ENCODE measurements at places on chromosomes 6 and 20.

DNA sequence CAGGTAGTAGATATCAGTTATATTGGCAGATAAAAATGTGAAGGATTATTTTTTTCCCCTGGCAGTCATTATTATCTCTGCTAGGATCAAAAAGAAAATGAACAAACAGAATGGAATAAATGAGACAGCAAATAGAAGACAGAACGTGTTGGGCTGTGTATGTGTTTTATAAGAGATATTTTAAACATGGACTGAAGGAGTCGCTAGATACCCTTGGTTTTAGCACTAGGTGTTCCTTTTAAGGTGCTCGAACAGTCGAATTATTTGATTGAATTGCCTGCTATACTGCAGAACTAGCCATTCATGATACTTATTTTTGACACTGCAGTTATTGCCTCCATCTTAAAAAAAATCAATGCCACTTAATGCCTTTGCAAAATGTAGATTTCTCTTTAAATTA lies 3.7 kb downstream of the GRIK2 start:
- DNase-seq = no peak

GRCh38 chr6:129309154-129309553 lies 400.8 kb downstream of the ARHGAP18 start:
- DNase-seq = no peak

- DNase-seq = no peak
These were observed 75.5 kb downstream of the PTPN1 start for GRCh38 chr20:50585678-50586077.

- no peak for DNase-seq
These were observed 9.3 kb upstream of the NCR2 start for GRCh38 chr6:41326092-41326491.

GRCh38 chr6:90076511-90077415 lies 182.5 kb downstream of the GJA10 start:
- no peak for DNase-seq

DNA sequence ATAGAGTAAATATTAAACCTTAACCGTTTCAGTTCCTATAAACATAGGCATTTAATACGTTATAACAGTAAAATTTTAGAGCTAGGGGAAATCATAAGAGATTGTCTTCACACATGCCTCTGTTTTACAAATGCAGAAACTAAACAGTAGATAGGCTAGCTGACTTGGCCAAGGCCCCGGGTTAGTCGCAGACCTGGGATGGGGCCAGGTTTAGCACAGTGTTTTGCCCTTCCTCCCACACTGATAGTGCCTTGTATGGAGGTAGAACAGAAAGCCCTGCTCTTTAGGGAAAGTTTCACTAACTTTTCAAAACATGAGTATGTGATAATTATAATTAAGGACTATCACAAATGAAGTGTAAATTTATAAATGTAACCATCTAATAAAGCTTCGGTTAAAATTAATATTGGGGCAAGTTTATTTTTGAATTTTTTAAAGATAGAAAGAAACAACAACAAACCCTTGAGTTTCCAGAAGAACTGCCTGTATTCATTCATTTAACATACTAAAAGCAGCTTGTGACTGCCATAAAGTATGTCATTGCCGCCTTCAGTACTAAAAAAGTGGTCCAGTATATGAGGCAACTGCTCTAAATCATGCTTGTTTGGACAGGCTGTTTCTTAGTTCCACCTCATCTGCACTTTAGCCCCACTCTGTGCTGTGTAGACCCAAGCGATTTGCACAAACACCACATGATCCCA lies 62.5 kb upstream of the LOC128125822 start:
- peak; percentile 61 for DNase-seq

DNA sequence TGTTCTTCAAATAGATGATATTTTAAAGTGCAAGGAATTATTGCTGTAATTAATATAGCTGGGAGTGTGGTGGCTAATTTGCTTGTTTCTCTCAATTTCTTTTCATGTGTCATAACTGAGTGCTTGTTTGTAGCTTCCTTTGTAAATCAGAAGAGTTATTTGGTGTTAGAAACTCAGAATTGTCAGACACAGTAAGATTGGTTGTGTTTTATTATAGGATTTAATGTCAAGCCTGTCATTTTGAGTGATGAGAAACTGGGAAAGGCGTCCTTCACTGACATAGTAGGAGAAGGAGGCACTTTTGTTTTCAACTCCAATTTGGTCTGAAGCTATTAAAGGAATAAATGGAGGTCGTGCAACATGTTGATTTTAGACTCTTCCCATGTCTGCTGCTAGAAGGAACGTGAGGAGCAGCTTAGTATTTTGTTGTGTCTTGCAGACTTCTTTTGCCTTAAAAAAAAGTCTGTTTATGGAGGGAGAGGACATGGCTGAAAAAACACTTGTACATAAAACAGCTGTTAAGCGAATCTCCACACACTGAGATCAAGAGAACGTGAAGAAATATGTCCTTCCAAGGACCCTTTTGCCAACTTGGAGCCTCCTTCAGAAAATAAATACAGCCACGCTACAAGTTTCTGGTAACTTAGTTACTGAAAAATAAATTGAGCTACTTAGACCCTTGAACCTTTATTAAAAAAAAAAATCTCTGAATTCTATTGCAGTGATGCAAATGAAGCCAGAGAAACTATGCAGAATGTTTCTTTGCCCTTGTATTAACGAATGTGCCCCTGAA lies 59.5 kb downstream of the BMP6 start:
- DNase-seq = no peak

DNA sequence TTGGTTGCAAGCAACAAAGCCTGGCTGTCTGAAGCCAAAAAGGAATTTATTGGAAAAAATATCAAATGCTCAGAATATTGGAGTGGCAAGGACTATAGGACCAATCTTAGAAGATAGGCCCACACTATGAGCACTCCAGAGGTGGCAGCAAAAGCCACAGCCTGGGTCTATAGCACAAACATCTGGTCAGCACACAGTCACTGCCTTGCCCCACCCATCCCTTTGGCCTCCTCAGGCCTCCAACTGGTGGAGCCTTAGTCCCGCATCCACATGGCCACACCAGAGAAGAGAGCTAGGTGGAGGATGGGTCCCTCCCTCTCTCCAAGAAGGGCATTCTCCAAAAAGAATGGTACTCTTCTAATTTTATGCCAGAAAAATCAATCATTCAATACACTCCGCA lies 14.0 kb downstream of the NUDT3 start:
- DNase-seq = no peak

- no peak for DNase-seq
These were observed at the start of gene DEFB113 for GRCh38 chr6:49969605-49970004. Gene DEFB113 (minus strand): TSS chr6:49969625. CDS start chr6:49969625, 0 bp downstream.

DNA sequence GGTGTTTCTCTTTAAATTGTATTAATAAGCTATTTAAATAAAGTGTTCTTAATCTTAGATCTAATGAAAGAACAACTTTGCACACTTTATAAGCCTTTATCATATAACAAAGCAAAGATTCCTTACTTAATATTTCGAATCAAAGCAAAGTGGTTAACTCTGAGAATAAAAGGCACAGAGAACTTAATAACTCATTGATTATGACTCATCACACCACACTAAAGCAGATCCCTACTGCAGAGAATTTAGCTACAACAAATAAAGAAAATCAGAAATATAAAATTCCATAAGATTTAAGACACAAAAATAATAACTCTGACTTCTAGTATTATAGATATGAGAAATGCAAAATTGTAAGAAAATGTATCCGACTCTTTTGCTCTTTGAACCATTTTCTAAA lies 135.6 kb upstream of the RUNX2 start:
- no peak for DNase-seq

GRCh38 chr6:63899550-63899949 lies 263.9 kb downstream of the PHF3 start:
- no peak for DNase-seq

GRCh38 chr20:44646641-44647274 lies 4.7 kb downstream of the ADA start:
- DNase-seq = no peak

GRCh38 chr6:16739329-16739801 lies 21.9 kb downstream of the ATXN1 start:
- no peak for DNase-seq

DNA sequence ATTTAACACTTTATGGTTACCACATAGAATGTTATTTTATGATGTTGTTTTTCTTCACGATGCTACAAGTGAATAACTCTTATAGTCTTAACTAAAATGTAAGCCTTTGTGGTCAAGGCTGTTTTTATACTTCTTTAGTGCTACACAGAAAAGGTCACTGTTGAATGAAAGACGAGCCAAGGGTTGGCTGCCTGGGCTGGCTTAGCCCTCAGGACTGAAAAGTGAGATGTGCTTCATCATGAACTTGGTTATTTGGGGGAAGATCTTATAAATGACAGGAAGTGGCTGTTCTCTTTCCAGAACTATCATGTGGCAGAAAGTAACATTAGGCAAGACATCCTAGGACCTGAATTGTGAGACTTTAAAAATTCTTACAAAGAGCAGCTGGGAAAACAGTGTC lies 404.0 kb downstream of the BTBD3 start:
- DNase-seq = no peak

DNA sequence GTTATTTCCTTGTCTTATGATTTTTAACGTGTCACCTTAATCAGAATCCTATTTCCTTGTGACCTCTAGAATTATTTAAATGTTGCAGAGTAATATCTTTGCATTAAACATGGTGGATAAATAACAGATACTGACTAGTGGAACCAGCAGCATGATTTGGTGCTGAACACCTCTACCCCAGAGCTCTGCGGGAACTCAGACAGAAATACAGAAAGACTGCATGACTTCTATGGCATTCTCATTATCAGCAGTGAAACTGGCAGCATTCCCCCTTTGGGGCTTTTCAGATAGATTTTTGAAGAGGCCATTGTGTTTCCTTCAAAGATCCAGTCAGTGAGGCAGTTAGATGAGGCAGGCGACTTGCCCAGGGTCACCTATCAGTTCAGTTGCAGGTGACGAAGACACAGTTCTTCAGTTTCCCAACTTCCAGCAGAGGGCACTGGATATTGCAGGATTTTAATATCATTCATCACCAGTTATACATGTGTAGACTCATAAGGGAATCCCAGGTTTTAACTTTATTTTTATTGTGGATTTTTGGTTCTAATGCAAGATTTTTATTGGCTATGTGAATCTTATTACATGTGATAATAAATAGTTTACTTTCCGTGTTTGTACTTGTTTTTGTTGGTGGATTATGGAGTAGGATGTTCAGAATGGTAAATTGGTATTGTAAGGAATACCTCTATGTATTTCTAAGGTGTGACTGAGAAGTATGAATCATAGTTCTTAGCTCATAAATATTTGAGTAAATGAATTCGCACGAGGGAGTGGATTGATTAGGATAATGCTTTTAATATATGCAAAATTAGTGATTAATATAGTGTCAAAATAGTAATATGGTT lies 81.3 kb downstream of the AFDN start:
- no peak for DNase-seq

- DNase-seq = peak; percentile 34
These were observed 11.7 kb downstream of the TRERF1 start for GRCh38 chr6:42440027-42440426.

DNA sequence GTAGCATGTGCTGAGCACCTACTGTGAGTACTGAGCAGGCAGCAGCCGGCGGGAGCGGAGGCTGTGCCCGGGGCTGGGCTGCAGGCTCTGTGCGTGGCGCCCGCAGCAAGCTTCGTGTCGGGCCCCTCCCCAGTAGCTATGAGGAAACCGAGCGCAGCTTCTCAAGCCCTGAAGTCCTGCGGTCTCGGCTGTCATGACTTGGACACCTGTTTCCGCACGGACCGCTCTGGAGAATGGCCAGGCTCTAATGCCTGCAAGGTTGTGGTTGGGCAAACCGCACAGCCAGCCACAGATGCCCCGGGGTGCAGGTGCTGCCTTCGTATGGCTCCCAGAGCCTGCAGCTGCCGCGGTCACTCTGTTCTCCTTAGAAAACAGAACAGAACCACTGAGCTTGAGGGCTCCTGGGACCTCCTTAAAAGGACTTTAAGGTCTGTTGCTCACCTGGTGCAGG lies 33.7 kb downstream of the PYGB start:
- DNase-seq = peak; percentile 37

- DNase-seq = no peak
These were observed 591 bp downstream of the IBTK start for GRCh38 chr6:82246802-82247504.

- no peak for DNase-seq
These were observed 200.7 kb downstream of the KHDC1L start for GRCh38 chr6:73024598-73024997.

GRCh38 chr6:122735582-122735981 lies 43.9 kb upstream of the FABP7 start:
- DNase-seq = no peak

DNA sequence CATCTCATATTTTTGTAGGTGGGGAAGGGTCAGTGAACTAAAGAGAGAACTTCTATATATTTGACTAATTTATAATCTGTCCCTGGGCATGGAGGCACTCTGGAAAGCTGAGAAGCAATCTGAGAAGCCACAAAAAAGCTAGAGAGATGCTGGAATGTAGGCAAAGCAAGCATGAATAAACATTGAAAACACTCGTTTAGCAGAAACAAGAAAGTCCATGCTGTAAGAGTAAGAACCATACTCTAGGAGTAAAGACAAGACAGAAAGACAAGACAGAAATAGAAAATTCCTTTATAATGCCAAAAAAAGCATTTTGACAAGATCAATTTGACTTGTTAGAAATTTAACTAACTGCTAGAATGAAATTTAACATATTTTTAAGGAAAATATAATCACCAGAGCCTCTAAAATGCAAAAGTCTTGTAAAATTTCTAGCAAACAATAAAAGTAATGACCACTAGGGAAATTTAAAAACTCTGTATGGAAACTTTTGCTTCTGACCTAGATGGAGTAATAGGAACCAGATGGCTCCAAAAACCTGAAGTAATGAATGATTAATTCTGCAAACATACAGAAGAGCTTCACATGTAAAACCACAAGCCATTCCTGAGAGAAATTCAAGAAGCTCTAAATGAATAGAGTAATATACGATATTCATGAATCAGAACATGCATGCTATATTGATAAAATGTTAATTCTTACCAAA lies 625.7 kb upstream of the PTCHD4 start:
- DNase-seq = no peak

DNA sequence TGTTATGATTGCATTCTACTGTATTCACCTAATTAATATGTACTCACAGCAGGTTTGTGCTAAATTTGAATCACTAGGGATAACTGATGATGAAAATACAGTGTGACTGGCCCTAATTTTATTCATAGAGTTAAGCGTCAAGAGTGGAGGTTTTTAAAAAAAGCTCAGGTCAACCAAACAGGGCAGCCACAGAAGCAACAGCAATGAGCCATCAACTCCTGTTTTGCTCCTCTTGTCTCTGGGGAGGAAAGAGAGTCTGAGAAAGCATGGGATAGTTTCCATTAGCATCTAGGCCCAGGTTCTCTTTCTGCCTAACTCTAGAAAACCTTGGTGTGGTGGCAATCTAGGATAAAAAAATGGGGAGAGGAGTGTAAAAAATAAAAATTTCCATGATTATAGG lies 122.1 kb downstream of the OGFRL1 start:
- no peak for DNase-seq

- DNase-seq = no peak
These were observed 130.4 kb downstream of the SLC23A2 start for GRCh38 chr20:4870906-4871305.

DNA sequence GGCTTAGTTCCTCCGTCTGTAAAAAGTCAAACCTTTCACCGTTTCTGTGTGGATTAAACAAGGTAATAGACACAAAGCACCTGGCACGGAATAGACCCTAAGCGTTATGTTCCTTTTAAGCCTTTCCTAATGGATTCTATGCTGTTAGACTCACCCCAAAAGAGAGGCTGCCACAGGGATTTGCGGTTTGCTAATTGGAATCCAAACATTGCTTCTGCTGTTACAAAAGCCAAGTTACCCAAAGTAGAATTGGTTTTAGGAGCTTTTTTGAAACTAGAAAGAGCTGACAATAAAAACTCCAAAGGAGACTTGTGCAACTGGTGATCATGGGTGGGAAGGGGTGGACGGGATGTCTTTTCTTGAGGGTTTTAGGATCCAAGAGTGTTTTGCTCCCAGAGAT lies 178.0 kb downstream of the BMP7 start:
- no peak for DNase-seq

GRCh38 chr6:53325785-53326184 lies 23.0 kb downstream of the ELOVL5 start:
- no peak for DNase-seq

Measured in ureter (tissue), 1 donor.